ENCODE measurements at places on chromosomes 1 and 21. TPM values are rescaled to one million over a fixed set of nuclear protein-coding genes. Genes with fewer than 3 reads are reported as not detected.
A peak's percentile ranks its signal among the peaks of the same experiment; 100 is the strongest.

DNA sequence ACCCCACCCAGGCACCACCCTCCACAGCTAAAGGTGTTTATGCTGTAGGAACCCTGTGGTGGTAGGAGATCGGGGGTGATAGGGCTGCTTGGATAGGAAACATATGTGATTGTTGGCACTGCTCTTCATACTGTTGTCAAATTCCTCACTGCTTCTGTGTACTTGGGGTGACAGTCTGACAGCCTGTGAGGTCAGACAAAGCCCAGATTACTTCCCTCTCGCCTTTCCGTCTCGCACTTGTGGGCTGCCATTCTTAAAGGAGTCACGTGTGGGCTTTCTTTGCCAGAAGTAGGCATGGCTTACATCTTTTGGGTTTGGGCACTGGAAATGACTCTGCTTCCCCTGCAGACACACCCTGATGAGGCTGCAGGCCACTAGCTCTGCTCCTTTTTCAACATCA, 363.8 kb downstream of the DISC1 start:
- no peak for DNase-seq

- no peak for DNase-seq
Measured at GRCh38 chr1:91261655-91262054, 143.0 kb downstream of the HFM1 start.

DNA sequence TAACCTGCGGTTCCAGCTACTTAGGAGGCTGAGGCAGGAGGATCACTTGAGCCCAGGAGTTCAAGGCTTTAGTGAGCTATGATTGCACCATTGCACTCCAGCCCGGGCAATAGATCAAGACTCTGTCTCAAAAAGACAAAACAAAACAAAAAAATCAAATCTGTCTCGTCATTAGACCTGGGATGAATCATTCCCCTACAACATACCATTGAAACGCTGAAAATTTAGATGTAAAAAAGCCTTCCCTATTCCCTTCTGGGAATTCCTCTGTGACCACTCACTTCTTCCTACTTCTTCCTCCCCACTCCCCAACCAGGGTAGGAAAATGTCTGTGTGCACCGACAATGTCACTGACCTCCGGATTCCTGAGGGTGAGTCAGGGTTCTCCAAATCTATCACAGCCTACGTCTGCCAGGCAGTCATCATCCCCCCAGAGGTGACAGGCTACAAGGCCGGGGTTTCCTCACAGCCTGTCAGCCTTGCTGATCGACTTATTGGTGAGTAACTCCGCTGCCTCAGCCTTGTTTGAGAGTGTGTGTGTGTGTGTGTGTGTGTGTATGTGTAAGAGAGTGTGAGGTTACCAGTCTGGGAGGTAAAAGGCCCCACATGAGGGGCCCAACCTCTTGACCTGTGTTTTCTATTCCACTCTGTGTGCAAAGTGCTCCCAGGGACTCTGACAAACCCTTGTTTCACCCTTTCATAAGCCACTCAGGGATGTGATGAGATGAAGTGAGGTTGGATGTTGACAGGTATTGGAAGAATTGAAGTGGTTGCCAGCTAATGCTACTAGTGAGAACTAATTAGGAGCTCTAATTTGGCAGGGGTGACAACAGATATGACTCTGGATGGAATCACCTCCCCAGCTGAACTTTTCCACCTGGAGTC, 16.3 kb upstream of the SARS1 start:
- DNase-seq = peak; percentile 74

GRCh38 chr1:200224315-200224714, 185.5 kb downstream of the ZNF281 start:
- DNase-seq = no peak

DNA sequence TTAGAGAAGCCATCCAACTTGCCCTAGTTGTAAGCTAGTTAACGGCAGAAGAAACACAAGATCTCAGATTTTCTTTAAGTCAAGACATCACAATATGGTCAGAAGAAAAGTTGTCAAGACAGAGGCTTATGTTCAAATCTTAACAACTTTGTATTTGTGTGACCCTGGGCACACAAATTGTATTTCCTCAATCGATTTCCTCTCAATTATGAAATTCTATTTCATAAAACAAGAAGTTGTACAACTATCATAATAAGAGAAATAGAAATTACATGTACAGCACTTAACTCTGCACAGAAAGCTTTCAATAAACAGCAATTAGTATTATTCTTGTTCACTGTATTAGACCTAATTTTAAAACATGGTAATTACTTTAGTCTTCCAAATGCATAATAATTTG, 62.9 kb upstream of the SDC3 start:
- no peak for DNase-seq

- DNase-seq = no peak
Measured at GRCh38 chr1:87705233-87705632, 376.6 kb downstream of the LMO4 start.

DNA sequence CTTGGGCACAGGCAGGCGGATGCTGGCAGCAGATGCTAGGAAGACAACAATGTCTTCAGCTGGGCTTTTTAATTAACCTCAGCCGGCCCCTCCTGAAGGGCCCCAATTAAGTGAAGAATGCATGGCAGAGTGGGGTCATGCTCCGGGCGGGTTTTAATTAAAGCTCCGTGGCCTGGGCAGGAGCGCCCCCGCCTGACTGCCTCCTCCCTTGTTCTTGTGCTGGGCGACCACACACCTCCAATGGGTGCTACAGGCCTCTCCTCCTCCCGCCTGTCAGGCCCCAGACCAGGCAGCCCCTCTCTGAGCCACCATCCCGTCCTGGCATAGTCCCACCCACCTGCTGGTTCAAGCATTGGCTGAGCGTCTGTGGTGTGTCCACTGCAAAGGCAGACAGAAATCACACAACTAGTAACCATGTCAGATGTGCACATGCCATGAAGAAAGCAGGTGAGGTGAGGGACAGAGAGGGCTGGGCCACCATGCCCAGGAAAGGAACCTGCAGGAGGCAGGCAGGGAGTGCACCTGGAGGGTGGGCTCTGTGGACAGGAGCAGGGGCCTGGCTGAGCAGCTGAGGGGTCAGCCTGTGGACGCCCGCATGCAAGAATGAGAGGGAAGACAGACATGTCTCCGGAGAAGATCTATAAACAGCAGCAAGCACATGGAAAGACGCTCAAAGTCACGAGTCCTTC, 8.5 kb upstream of the ARF1 start:
- no peak for DNase-seq

- no peak for DNase-seq
Measured at GRCh38 chr1:145987926-145988325, 8.5 kb downstream of the TXNIP start.

GRCh38 chr1:48701445-48701844, 75.2 kb downstream of the BEND5 start:
- no peak for DNase-seq

DNA sequence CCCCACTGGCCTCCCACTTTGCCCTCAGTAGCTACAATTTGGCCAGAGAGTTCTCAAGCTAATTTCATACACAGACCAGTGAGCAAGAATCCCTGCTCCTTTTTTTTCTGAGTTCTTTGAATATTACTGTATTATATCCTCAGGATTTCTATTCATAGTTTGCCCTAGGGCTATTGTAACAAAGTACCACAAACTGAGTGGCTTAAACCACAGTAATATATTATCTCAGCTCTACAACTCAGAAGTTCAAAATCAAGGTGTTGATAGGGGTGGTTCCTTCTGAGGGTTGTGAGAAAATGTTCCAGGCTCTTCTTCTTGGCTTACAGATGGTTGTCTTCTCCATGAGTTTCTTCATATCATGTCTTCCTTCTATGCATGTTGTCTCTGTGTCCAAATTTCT, 289.4 kb upstream of the ESRRG start:
- DNase-seq = no peak

The MAN1C1 gene
- total RNA-seq = 10.0 TPM

The CLCA4 gene
- not detected for total RNA-seq

The INAVA gene
- not detected for total RNA-seq

The FMO3 gene
- not detected for total RNA-seq

DNA sequence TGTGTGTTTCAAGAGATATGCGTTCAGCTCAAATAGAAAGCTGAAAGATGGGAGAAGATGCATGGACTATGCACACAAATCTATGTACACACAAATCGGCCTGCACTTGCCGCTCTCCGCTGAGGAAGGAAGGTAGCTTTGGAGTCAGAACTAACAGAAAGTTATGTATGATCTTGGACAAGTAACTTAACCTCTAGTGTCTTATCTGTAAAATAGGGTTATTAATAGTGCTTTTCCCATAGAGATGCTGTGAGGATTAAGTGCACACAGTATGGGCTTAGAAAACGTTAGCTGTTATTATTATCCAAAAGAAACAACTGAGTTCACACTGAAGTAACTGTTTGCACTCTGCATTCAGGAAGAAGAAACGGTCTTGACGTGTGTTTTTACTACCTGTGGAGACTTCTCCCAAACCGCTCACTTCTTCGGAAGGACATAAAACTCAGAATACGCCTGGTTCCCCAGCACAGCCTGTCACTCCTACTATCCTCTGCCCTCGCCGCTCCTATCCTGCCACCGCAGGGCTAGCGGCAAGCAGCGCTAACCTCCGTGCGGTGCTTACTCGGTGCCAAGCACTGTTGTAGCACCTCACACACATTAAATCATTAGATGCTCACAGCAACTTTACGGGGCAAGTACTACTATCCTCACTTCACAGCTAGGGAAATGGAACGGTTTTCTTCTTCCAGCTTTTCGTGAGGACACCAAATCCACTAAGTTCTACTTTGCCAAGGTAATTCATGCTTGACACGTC, 1.3 kb downstream of the TGFBR3 start:
- peak; percentile 65 for DNase-seq

DNA sequence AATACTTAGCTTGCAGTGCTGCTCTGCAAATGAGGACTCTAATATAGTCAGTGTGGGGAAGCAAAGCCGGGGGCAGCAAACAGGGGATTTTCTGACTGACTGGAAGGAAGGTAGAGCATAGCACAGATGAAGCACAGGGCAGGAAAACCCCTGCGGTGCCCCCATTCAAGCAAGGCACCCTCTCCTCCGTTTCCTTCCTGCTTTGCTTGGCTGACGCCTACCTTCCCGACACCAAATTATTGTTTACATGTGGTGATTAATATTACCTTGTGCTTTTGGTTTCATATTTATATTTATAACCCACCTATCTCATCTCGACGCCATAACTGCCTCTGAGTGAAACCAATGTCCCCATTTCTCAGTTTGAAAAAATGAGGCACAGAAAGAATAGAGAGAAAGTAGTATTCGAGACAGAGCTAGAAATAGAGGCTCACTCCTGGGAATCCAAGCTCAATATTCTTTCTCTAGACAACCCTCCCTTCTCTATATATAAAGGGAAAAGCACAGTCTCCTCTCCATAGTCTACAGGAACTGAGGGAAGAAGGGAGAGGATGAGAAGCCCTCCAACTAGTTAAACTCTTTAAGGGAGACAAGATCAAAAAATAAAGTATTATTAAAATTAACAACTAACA, 41.3 kb downstream of the PIK3C2B start:
- DNase-seq = peak; percentile 86

GRCh38 chr1:235006132-235006721, 122.4 kb downstream of the TOMM20 start:
- peak; percentile 56 for DNase-seq

DNA sequence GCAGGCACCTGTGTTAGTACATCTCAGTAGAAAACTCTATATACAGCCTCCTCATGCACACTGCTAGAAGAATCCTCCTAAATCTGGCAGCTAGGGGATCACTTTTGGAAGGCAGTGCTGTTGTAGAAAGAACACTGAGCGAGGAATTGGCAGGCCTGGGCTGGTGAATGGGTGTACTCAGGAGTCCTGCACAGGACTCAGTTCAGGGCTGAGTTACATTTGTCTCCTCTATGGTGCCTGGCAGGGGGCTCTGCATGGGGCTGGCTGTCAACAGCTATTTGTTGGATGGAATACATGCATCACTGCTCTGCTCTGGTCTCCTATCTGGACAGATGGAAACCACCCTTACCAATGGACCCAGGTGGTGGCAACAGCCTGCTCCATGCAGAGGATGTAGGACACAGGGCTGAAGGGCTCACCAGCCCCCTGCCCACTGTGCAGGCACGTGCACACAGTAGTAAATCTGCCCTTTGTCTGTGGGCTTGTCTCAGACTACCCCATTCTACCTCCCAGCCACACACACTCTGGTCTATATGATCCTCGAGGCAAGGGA, 74.2 kb downstream of the LRIG2 start:
- no peak for DNase-seq

The C8A gene
- not detected for total RNA-seq

The CFAP107 gene
- total RNA-seq = not detected

GRCh38 chr1:165356876-165357275, 361 bp upstream of the LMX1A start:
- DNase-seq = no peak

The ANGPTL3 gene
- total RNA-seq = not detected

- DNase-seq = no peak
Measured at GRCh38 chr1:94234615-94235014, 2.8 kb downstream of the ARHGAP29 start.

DNA sequence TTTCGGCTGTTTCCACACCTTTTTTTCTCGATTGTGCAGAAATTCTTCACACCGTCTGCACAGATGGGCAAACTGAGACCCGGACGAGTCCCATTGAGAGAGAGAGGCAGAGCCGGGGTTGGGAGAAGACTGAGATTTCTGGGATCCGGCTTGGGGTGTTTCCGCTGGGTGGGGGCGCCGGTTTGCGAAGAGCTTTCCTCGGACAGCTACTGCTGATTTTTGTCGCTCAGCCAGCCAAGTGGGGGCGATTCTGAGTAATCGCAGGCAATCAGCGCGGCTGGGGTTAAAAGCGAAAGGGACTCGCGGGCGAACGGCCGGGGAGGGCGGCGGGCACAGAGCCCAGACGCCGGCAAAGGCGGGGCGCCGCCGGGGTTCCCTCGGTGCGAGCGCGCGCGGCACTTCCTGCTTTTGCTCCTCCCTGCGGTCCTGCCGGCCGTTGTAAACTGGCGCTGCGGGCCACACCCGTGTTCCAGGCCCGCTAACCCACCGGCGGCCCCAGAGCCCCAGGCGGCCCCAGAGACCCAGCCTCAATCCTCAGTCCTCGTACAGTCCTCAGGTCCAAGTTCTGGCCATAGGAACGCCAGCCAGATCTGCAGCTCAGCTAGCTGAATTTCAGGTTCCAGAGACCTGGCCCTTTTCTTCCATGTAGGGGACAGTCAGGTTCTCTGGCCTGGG, 32.4 kb upstream of the JUN start:
- DNase-seq = peak; percentile 92

DNA sequence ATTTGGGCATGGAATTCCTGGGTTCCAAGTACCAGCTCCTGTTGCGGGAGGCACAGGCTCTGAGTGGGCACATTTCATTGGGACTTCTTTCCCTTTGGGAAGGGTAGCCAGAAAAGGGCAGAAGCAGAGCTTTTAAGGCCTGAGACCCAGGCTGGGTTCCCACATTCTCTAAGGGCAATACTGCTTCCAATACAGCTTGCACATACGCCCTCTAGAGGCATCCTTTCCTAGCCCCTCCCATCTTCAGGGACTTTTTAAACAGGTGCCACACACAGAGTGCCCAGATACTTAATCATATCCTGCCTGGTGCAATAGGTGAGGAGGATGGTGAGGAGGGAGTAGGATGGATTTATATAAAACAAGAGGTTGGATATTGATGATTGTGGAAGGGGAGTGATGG, 5.7 kb downstream of the GPR88 start:
- DNase-seq = peak; percentile 67

The LY9 gene
- 10.0 TPM for total RNA-seq
